Stimulated activated CD4-positive, alpha-beta T cell treated with anti-CD3 and anti-CD28 coated beads, Interleukin-1b, Interleukin-23, amount 100 ng/mL, for 1 hour (primary cell): ENCODE measurements at places on chromosomes 7 and 10.

- no peak for DNase-seq
Observed at GRCh38 chr7:30764030-30764975, 6.9 kb upstream of the MINDY4 start.

GRCh38 chr7:70456719-70457118 is 675.2 kb upstream of the GALNT17 start:
- DNase-seq = no peak

DNA sequence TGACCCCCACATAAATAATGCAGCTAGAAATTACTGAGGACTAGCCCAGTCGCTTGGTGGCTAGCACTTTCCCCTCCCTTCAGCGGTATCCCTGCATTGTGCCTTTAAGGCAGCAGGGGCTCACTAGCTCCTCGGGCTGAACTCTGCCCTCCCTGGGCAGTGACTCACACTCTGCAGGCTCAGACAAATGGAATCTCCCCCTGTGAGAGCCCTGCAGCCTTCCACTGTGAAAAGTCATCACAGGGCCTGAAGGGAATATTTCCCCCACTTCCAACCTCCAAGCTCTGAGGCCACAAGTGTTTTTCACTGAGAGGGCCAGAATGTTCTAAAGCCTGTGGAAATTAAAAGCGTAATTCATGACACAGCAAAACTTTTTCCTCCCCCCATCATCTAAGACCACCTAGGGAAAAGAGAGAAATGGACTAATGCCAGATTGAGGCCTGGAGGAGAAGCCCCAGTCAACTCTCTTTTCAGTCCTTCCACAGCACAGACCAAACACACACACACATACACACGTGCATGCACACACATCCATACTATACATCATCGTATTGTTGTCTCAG is 93.6 kb upstream of the COL1A2 start:
- no peak for DNase-seq

GRCh38 chr7:95471071-95471470 is 14.7 kb upstream of the ASB4 start:
- no peak for DNase-seq

GRCh38 chr7:134083766-134084487 is 43.2 kb upstream of the LRGUK start:
- no peak for DNase-seq

DNA sequence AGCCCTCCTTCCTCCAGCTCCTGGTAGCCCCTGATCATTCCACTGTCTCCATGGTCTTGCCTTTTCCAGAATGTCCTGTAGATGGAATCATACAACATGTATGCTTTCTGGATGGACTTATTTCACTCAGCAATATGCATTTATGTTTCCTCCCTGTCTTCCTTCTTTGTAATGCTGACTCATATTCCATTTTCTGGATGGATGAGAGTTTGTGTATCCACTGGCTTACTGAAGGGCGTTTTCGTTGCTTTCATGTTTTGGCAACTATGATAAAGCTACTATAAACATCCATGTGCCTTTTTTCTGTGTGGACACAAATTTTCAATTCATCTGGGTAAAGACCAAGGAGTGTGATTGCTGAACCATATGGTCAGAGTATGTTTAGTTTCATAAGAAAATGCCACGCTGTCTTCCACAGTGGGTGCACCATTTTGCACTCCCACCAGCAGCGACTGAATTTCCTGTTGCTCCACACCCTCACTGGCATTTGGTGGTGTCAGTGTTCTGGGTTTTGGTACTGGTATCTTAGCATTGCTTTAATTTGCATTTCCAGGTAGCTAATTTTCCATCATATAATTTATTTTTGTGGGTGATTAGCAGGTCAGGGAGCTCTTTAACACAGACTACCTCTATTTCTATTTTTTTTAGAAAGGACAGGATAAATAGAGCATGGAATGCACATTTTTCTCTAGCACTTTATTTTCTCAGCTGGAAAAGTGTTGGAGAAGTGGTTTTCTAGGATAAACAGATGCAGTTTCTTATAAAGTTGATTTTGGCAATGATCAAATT is 252.2 kb downstream of the WDR37 start:
- no peak for DNase-seq

GRCh38 chr7:2000746-2001321 is 231.9 kb downstream of the MAD1L1 start:
- DNase-seq = no peak

DNA sequence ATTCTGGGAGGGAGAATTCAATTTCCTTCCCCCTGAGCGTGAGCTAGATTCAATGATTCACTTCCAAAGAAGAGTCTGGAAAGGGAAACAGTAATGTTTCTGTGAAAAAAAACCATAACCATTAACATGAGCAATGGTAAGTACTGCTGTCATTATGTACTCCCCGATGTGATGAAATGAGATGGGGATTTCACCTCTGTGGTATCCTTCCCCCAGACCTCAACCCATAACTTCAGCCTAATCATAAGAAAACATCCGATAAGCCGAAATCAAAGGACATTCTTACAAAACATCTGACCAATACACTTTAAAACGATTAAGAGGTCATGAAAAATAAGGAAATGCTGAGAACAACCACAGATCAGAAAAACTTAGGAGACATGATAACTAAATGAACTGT is 27.2 kb downstream of the EZH2 start:
- no peak for DNase-seq

GRCh38 chr10:6390213-6390845 is 187.6 kb downstream of the PFKFB3 start:
- DNase-seq = no peak

- no peak for DNase-seq
Observed at GRCh38 chr10:103449208-103450144, 2.7 kb downstream of the CALHM2 start.

DNA sequence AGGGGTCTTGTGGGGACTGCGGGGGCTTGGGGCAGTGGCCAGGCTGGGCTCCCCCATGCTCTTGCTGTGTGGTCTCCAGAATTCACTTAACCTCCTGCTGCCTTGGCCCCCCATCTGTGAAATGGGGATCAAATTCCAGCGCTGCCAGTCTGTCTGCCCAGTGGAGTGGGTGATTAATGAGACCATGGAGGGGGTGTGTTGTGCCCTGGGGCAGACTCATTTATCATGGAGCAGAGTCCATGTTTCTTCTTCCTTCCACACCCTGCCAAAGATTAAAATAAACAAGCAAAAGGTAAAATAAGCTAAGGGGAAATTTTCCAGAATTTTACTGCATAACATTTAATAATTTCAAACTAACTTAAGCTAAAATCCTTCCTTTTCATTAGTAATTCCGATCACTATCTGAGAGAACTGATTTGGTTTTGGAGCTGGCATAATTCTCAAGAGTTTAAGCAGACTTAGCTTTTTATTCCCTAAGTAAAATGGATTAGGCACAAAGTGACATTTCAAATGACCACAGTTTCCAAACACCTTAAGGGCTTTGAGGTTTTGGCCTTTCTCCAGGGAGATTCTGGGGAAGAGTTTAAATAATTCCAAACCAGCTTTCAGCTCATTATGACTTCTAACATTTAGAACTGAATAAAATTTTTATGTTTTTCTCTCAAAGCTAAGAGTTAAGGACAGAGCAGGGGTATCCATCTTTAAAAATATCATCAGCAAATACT is 211.9 kb downstream of the CXCL12 start:
- no peak for DNase-seq

GRCh38 chr10:129094233-129094632 is 372.8 kb upstream of the MGMT start:
- no peak for DNase-seq

DNA sequence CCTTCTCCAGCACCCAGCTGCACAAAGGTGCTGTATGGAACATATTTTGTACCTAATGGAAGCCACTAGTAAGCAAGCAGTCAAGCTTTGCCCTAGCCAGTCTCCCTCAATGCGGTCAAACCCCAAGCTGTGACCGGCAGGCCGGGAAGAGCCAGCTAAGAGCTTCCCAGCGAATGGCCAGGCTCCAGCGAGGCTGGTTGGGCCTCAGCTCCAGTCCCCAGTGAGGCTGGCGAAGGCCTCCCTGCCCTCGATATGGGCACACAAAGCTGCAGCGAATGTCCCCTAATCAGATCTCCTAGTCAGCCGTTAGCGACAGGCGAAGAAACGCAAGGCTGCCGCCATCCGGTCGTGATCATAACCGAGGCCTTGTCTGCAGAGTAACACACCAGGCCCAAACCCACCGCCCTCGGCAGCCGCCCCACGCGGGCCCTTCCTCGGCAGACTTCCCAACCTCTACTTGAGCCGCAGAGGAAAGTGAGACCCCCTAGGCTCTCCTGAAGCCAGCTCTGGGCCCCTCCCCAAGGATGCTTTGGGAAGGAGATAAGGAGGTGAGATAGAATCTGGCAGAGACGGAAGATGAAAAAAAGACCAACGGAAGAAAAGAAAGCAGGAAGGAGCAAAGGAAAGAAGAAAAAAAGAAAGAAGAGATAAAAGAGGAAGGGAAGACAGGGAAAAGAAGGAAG is 3.1 kb upstream of the HOXA9 start:
- DNase-seq = no peak

DNA sequence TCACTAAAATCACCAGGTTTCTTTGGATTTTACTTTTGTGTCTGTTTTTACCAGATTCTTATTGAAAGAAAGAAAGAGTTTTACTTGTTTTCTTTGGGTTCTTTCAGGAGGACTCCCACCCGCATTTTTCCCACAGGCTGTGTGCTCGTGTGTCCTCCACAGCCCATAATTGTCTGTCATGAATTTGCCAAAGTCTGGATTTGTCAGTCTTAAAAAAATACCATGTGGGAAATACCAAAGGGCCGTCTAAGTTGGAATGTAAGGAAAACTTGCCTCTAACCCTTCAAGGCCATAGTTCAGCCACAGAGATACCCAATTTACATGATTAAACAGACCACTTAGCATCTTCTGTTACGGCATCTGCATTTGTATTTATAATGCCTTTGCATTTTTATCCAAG is 41.3 kb upstream of the INHBA start:
- DNase-seq = no peak

DNA sequence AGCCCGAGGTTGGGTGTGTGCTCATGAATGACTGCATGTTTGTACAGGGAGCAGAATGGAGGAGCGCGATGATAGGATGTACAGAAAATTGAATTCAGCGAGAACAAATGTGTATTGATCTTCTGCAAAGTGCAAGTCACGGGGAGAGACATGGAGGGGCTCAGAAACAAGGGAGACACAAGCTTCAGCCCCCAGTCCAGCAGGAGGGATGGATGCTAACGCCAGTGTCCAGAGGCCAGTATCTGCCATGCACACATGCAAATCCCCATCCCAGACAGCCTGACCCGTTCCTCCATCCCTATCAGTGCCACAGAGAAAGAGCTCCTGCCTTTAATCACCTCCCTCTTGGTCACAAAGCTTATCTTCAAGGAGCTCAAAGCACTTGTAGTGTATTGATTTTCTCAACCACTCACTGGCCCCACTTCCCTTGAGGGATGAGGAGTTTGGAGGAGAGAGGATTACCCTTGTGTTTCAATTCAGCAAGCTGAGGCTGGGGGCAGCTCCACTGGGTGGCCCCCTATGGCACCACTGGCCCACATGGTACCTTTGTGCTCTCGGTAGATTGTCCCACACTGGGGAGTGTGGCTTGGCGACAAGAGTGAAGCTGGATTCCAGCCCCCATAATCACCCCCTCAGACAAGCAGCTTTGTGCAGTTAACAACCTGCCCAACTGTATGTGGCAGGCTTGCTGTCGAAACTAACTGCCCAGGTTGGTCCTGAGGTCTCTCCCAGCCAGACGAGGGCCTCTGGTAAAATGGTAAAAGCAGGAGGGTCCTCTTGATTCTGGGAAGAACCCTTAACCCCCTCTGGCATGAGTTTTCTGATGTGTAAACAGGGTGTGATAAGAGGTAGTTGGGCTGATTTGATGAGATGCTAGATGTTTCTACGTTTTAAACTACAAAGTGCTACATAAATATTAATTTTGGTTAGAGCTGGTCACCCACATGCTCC is 151.6 kb upstream of the UNC5B start:
- no peak for DNase-seq

DNA sequence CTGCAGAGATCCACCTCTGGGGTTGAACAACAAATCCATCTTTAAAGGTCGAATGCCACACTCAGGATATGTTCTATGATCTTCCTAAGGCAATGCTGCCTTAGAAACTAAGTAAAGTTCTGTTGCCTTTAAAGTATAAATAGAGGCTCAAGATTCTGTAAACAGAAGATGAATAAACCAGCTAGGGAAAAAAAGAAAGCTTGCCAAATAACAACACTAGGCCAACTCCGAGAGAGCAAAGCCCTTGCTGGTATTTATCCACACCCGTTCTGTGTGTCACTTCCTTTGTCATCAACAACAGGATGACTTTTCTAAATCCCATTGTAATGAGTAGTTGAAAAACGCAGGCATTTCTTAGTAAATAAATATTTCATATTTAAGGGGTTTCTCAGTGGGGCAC is 330.0 kb upstream of the GLI3 start:
- DNase-seq = no peak

DNA sequence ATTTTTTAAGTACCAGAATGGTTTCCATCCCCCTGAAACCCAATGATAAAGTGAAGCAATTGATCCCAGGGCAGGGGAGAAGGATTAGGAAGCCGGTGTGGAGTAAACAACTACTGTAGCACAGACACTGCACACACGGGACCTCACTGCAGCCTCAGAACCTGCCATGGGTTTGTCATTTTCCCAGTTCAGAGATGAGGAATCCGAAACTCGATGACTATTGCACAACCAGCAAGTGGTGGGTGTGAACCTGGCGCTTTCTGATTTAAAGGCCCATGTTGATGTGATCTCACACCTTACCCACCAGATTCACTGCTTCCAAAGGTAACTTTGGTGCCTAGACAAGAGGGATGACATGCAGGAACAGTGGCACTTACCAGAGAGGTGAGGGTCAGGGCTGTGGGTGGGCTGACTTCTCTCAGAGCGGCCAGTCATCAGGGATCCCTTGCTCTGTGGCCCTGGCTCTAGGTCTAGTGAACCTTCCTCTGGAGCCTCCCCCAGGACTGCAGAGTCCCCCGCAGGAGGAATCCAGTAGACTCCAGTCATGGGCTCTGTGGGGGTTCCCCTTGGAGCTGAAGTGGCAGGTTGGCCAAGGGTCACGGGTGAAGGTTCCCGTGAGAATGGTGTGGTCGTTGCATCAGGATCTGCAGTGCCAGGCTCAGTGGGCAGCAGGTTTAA is 62.8 kb downstream of the PKD1L1 start:
- no peak for DNase-seq

- DNase-seq = no peak
Observed at GRCh38 chr7:80997841-80998240, 79.0 kb upstream of the SEMA3C start.
